ENCODE measurements at places on chromosomes 13 and 19. TPM values are rescaled to one million over a fixed set of nuclear protein-coding genes. Genes with fewer than 3 reads are reported as not detected.

- no peak for DNase-seq
Measured at GRCh38 chr19:10557603-10558197, 8.1 kb downstream of the KRI1 start.

PDE4C gene
- 0.27 TPM for total RNA-seq

ZNF558 gene
- 7.4 TPM for total RNA-seq

WDR87 gene
- not detected for total RNA-seq

- no peak for DNase-seq
Measured at GRCh38 chr13:24631922-24632321, 48.3 kb upstream of the ATP12A start.

- no peak for DNase-seq
Measured at GRCh38 chr13:51811920-51812451, 8.0 kb upstream of the DHRS12 start.

DNA sequence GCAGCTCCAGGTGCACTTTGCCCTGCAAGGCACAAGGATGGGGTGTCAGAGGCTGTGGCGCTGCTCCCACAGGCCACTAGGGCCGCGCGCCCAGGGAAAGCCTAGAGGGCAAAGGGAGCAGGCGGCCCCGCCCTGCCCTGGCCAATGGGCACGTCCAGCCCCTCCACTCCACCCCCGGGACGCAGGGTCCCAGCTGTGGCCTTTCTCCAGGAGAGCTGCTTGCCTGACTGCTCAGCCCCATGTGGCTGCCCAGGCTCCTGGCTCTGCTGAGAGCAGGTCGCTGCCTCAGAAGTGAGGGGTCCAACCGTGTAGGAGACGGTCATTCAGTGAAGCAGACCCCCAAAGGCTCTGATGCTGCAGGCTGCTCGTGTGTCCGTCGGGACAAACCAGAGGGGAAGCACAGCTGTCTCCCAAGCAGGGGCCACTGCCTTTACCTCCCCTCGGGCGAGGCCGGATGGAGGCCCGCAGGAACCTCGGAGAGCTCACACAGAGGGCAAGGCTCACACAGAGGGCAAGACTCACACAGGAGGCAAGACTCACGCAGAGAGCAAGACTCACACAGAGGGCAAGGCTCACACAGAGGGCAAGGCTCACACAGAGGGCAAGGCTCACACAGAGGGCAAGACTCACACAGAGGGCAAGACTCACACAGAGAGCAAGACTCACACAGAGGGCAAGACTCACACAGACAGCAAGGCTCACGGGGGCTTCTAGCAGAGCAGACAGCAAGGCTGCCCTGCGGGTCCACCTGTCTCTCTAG lies 56.2 kb upstream of the C13orf46 start:
- no peak for DNase-seq

DNA sequence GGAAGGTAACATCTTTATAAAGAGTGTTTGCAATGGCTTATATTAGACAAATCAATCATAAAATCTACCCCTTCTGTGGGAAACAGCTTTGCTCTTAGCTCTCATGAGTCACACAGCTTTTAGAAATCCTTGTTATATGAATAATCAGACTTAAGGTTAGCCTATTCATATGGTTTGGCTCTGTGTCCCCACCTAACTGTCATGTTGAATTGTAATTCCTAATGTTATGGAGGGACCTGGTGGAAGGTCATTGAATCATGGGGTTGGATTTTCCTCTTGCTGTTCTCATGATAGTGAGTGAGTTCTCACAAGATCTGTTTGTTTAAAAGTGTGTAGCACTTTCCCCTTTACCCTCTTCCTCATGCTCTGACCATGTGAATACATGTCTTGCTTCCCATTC lies 704.2 kb upstream of the KLHL1 start:
- DNase-seq, result no peak

PSG3 gene
- not detected for total RNA-seq

Data from GM12878 (cell line).